ENCODE measurements at places on chromosomes 3 and 15.

DNA sequence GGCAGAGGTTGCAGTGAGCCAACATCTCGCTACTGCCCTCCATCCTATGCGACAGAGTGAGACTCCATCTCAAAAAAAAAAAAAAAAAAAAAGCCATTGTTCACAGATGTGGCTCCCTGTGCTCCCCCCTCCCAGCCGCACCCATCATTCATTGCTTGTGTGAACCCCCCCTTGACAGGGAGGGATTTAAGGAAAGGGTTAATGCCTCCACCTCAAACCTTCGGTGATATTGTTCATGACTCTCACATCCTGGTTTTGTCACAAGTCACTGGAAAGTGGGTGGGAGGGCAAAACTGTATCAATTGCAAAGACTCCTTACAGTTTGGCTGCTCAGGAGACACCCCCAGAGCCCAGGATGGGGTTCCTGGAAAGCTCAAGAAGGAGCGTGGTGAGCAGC is 7.7 kb downstream of the SLC6A6 start:
- H3K4me1 ChIP-seq = peaks cover 37% of the 10 kb centered on the region
- H3K36me3 ChIP-seq = peaks cover 17% of the 10 kb centered on the region
- no peak overlapping the region for H3K4me3 ChIP-seq
- no peak for DNase-seq
- no peaks in the 10 kb centered on the region for H3K27me3 ChIP-seq
- peak overlapping the region; percentile 35 for H3K27ac ChIP-seq

DNA sequence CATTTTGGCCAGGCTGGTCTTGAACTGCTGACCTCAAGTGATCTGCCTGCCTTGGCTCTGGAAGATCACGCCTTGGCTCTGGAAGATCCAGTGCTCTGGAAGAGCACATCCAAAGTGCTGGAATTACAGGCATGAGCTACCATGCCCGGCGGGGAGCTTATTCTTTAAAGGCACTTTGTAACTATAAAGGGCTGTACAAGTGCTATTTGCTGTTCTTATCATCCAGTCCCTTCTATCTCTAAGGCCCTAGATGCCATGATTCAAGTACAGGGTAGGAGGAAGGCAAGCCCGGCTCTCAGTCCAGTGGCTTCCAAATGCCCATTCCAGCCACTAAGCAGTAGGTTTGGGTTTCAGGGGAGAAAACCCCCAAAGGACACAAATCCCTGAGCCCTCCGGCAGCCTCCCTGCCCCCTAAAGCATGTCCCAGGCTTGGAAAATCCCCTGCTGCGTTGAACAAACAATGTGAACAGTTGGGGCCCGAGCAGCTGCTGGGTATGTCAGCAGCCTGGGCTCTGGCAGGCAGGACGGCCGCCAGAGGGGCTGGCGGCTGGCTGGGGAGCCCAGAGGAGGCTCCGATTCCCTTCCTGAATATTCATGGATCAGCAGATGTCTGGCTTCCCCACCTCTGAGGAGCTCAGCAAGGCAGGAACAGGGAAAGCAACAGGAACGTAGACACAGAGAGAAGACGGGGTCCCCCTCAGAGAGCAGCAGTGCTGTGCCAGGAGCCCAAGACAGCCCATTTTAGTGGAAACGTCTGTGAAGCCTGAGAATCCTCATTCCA is 7.7 kb downstream of the IGDCC4 start:
- H3K4me3 ChIP-seq = no peak overlapping the region
- H3K36me3 ChIP-seq = no peaks in the 10 kb centered on the region
- peaks cover 11% of the 10 kb centered on the region for H3K4me1 ChIP-seq
- DNase-seq = peak; percentile 76

DNA sequence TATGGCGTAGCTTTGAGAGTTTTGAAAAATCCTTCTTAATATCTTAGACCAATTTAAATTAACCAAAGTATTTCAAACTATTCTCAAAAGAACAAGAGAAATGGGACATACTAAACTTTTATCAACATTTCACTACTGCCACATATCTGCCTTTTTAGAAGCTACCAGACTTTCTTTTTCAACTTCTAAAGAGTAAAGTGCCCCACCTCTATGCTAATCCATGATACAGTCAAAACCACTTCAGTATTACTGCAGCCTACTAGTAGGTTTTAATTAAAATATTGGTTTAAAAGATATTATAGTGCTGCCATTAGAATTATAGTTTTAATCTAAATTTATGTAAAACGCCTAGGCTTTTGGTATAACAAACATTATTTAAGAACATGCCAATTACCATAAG is 15.1 kb downstream of the HERC1 start:
- H3K27me3 ChIP-seq = no peaks in the 10 kb centered on the region
- no peak for DNase-seq
- no peak overlapping the region for H3K27ac ChIP-seq
- no peaks in the 10 kb centered on the region for H3K36me3 ChIP-seq

- no peak within 1 kb of the TSS for H3K27ac ChIP-seq
- DNase-seq = no peak
- peaks cover 9% of the 10 kb centered on the region for H3K4me1 ChIP-seq
- H3K36me3 ChIP-seq = peaks cover 26% of the 10 kb centered on the region
Measured at GRCh38 chr3:51955175-51955892, at the start of gene GPR62. Gene GPR62 (plus strand): TSS chr3:51955381. CDS start chr3:51955653, 272 bp downstream.

DNA sequence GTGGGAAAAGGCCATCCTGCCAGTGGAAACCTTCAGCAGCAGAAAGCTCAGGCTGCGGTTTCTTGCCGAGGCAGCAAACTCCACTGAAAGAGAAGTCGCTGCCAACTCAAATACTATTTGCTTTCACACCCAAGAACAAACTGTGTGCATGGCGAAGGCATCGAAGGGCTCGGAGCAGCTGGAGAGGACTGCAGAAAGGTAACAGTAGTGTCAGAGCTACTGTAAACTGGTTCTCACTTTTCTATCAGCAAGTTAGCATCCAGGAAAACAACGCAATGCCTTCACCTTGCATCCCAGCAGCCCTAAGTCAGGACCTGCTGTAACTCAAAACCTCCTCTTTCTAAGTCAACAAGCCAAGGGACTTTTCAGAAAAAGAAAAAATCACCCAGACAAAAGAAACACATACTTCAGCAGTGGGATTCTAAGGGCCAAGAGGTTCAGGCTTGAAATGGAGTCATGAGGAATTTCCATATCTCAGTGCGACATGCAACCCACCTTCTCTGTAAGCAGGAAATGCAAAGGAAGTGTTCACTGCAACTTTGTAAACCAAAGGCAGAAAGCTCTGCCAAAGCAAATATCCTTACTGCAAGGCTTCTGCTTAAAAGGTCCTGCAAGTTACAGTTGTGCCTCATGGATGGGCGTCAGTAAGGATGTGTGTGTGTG is 193.5 kb downstream of the FOXP1 start:
- H3K4me1 ChIP-seq = peaks cover 5% of the 10 kb centered on the region
- DNase-seq = peak; percentile 65
- no peaks in the 10 kb centered on the region for H3K27me3 ChIP-seq
- peak overlapping the region; percentile 16 for H3K27ac ChIP-seq

GRCh38 chr15:64925335-64926330 is 13.9 kb downstream of the ANKDD1A start:
- peaks cover 6% of the 10 kb centered on the region for H3K4me1 ChIP-seq
- no peak for DNase-seq
- no peak overlapping the region for H3K4me3 ChIP-seq
